ENCODE measurements at places on chromosomes 2 and 18.

DNA sequence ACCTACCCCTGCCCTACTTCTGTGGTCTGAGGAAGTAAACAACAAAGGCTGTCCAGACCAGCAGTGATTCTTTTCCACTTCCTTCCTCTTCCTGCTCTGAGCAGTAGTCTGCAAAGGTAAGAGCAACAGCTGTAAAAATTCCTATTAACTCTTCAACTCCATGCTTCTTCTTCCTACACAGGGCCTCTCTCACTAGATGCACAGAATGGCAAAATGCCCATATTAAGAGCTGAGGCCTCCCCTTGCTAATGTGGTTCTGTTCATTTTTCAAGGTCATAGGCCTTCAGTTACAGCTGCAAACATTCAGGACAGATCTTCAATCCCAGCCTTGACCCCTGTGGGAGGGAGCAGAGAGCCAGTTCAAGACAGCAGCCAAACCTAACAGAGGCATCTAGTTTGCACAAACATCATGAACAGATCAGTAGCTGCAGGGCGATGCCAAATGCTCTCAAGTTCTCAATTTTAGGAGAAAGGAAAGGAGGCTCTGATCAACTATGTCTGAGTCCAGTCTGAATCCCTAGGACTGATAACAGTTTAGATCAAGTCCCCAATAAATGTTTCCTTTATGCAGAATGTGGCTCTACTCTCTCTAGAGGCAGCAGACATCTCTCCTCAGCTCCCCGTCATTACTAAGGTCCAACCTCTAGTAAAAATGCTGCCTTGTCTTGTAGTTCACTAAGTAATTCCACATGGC lies 20.9 kb downstream of the SLC40A1 start:
- DNase-seq = no peak

DNA sequence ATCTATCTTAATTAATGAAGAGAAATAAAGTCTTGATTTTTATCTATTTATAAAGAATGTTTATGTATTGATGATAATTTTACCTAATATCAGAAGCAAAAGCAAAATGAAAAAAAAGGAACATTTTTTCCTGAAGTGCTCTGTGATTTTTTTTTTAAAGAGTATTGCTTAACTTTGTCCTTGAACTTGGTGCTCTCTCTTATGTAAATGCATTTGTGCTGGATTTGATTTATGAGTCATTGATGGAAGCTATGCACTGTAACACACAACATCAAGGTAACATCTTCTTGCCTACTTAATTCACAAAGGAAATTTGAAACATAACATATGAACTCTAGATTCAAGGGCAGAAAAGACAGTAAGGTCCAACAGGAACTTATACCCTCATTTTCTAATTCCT lies 312.9 kb upstream of the CDH19 start:
- DNase-seq = no peak

DNA sequence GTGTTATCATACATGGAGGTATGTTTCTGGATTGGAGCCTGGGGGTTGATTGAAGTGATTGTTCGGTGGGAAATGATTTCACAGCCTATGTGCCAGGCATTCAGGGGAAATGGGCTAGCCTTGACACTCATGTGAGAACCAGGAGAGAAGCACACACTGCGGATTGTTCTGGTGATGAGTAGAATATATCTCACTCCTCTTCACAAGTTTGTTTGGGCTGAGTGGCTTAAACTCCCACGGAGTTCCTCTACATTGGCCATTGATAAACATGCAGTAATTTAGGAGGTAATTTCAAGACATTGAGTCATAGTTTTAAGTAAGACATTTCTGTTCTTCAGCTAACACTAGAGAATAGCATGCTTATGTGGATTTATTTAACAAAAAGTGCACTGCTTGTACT lies 498.9 kb upstream of the NETO1 start:
- DNase-seq = no peak

- DNase-seq = no peak
These were observed 26.5 kb upstream of the INO80C start for GRCh38 chr18:35524226-35524625.

DNA sequence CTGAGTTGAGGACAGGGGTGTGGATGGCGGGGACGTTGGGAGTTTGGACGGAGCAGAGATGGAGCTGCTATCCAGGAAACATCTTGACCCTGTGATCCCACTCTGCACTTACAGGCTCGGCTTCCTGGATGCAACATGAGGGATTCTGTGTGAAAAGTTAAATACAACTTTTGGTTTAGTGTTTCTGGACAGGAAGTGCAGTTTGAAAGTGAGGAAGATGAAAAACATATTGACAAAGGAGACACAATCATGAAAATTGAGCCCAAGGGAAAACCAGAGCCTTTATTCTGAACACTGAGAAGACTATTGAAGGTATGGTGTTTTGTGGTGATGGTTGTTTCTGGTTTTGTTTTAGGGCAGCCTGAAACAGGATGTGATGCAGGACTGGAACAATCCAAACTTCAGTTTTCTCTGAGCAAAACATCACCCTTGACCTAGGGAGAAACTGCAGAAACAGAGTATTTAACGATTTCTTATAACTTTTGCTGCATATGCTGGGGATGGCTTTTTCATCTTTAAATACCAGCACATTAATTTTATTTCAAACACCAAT lies 76.5 kb upstream of the RFX8 start:
- DNase-seq = no peak

DNA sequence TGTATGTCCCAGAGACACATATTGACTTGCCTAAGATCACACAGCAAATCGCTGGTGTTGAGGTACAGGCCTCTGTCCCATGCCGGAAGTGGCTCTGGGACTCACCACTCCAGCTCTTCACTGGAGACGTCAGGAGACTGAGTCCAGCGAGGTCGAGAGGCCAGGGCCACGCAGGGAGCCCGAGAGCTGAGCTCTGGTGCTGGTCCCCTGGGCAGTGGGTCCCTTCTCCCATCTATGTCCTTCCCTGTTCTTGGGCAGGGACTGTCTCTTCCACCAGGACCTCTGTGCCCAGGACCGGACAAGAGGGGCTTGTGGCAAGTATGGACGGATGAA lies 62.4 kb upstream of the TWIST2 start:
- DNase-seq = no peak

GRCh38 chr18:43888598-43888997 lies 611.3 kb upstream of the SYT4 start:
- DNase-seq = no peak

DNA sequence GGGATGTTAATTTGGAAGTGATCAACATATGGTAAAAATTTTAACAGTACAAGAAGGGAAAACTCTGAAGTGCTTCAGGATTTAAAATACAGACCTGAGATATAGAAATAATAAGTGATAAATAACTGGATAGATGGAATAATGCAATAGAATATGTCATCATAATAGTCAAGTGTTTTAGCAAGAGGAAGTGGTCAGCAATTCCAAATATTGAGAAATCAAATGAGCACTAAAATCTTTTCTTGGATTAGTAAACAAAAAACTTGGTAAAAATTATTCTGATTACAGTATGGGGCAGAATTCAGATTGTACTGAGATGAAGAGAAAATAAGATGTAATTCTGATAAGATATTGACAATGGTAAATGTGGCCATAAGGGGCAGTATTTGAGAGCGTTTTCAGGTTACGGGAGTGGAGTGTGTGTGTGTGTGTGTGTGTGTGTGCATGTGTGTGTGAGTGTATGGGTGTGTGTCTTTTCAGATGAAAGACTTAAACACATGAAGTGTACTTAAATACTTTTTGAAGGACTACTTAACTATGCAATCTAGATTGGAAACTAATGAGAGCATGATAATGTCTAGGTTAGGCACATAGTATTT lies 217.9 kb upstream of the ITGA4 start:
- no peak for DNase-seq

GRCh38 chr2:222442665-222443064 lies 18.3 kb downstream of the SGPP2 start:
- DNase-seq = no peak

- DNase-seq = no peak
These were observed 261.7 kb downstream of the HDAC4 start for GRCh38 chr2:239139101-239139500.

DNA sequence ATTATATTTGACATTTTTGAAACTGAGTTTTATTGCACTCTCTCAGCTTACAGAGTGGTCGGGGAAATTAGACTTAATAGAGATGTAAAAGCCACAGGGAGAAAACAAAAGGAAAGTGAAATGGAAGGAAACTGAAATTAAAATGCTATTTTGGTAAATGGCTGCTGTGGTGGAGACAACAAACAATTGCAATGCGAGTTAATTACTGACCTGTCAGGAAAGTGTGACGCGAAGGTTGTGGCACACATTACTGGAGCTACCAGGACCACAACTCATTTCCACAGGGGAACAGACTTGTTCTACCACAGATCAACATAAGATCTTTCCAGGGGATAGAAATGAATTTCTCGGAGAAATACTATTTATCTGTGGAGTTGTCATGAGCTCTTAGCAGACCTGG lies 19.5 kb downstream of the ARHGAP15 start:
- DNase-seq = no peak

DNA sequence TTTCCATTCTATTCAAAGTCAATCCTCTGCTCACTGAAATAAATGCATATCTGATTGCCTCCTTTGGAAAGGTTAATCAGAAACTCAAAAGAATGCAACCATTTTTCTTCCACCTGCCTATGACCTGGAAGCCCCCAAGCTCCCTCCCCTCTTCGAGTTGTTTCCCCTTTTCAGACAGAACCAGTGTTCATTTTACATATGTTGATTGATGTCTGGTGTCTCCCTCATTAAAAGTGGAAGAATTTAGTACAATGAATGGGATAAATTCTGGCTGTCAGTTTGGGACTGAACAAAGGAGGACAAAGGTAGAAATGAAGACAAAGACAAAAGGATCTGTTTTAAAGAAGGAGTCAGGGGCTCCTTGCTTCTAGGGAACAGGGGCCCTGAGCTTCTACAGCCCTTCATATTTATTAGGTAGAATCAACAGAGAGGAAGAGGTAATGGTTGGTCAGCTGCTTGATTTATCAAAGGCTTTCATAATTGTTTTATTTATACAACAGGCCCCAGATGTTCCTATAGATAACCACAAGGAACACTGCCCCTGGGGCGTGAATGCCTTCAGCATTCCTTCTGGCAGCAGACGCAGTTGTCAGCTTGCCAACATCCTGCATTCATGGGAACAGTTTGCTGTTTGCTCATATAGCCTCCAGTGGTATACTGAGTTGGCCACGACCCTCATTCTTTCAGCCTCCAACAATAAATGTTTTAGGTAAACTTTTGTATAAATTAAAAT lies 949.8 kb upstream of the LRATD1 start:
- DNase-seq = no peak

DNA sequence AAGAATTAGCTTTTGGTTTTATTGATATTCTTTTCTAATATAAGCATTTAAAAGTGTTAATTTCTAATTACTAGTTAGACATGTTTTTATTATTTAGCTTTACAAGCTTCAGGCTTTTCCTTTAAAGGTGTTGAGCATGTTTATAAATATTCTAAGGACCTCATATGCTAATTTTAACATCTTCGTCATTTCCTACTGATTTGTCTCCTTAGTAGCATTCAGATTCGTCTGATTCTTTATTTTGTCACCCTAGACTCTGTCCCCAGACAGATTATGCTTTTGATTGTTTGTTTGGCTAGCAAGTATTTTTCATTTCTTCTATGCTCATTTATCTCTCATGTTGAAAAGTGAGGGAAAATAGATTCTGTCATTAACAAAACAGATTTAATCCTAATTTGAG lies 51.7 kb downstream of the EIF5B start:
- DNase-seq = no peak

DNA sequence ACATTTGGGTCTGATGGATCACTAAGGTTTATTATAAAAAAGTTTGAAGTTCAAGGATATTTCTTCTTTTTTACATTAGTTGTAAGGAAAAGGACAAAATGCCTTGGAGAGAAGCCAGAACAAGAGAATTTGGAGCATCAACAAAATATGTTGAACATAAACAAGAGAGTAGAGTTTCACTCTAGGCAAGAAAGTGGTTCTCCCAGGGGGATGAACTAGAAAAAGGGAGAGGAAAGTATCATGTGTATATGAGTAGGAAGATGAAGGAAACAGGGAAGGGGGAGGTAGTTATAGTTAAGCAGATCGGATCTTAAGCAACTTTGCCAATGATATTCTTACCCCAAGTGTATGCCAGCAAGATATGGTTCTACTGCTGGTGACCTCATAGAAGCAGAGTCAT lies 63.8 kb upstream of the GALNT3 start:
- DNase-seq = no peak
